ENCODE measurements at places on chromosomes 7 and 10.

DNA sequence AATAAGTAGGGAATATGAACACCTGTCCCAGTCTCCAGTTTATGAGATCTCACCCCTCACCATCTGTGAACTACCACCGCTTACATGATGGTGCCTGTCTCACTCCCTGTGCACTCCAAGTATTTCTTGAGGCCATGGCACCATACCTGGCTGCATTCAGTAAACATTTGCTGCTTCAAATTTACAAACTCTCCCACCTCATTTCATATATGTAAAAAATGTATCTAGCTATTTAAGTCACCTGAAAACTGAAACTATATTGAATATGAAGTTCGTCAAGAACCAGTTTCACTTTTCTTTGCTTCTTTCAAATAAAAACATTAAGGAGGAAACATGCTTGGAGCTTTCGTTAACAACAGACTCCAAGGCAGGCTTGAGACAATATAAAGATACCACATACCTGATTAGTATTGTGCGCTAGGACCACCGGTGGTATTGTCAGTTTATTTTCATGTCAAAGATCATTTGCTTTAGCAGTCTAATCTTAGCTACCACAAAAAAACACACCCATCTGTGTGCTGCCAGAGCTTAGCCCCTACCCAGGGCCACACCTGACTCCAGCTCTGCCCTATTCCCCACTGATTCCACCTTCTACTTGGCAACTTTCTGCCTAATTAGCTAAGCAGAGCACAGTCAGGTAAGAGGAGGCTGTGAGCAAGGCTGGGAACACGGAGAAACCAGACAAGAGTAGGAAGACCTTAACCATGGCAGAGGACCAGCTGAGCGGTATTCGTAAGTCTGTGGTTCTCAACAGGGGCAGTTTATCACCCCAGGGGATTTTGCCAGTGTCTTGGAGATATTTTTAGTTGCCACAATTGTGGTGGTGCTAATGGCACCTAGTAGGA, 92.0 kb downstream of the ZFAND4 start:
- DNase-seq, result peak; percentile 24

DNA sequence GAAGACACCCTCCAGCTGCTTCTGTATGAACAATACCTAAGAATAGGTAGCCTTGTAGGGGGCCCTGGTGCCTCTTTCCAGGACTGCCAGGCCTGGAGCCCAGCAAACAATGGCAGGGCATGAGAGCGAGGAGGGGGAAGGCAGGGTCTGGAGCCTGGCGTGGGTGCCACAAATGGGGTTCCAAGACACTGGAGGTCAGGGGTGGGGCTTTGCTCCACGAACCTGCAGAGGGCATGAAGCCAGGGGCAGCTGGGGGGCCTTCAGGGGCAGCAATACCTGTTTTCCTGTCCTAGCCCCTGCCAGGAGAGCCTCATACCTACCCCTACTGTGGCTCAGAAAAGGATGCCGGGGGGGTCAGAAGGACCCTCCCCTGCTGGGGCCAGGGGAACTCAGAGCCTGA, 61.6 kb downstream of the SLC29A4 start:
- no peak for DNase-seq

GRCh38 chr10:32516567-32517495, 70.9 kb downstream of the CCDC7 start:
- no peak for DNase-seq

DNA sequence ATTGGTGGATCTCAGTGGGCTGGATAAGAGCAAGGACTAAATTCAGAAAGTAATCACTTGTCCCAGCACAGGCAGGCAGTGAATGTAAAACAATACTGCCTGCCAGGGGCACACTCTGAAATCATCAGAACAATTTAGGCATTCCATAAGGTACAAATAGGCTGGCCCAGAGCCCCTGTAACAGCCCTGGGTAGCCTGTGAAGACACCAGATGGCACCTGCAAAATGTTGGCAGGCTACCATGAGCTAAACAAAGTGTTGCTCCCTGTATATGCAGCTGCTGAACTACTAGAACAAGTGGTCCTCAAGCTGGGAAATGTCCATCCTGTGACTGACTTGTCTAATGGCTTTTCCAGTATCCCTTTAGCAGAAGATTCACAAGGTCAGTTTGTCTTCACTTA, 3.0 kb upstream of the PRSS37 start:
- no peak for DNase-seq

- DNase-seq, result no peak
Measured at GRCh38 chr10:49579621-49580020, 30.5 kb upstream of the SLC18A3 start.

Measured in activated CD4-positive, alpha-beta T cell treated with anti-CD3 and anti-CD28 coated beads, Interleukin-2, amount 50 U/mL, for 16 hours (primary cell).